ENCODE measurements at places on chromosomes 4 and X.

GRCh38 chr4:44927399-44928380, 201.3 kb upstream of the GNPDA2 start:
- no peak for DNase-seq

GRCh38 chr4:83178029-83178428, 63.5 kb upstream of the PLAC8 start:
- DNase-seq, result no peak

- no peak for DNase-seq
Measured at GRCh38 chr4:25308761-25309160, 3.8 kb upstream of the ZCCHC4 start.

GRCh38 chr4:150827226-150827625, 187.9 kb downstream of the LRBA start:
- no peak for DNase-seq

GRCh38 chrX:10930151-10930550, 181.0 kb upstream of the HCCS start:
- no peak for DNase-seq

GRCh38 chr4:15681067-15681371, 608 bp upstream of the FAM200B start:
- no peak for DNase-seq

DNA sequence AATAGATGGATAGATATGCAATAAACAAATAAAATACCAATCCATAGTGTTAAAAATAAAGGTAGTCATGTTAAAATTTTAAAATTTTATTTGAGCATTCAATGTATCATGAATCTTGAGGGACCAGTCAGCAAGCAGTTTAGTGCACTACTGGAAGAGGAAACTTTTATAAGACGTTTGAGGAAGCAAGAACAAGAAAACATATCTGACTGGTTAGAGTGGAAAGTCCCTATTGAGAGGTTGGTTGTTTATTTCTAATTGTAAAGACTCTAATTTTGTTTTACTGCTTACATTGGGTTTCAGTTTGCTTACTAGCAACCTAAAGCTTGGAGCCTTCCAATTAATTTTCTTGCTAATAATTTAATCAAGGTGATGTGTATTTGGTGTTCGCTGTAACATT, 786.2 kb downstream of the RAB28 start:
- no peak for DNase-seq

GRCh38 chr4:122873821-122874593, 47.4 kb downstream of the FGF2 start:
- DNase-seq, result no peak

- no peak for DNase-seq
Measured at GRCh38 chrX:1778817-1779216, 164.0 kb downstream of the ASMT start.

GRCh38 chrX:132474544-132475248, 14.1 kb downstream of the MBNL3 start:
- no peak for DNase-seq

- DNase-seq, result no peak
Measured at GRCh38 chr4:186693159-186693815, 30.4 kb downstream of the FAT1 start.

GRCh38 chr4:172344308-172344938, 531.2 kb downstream of the GALNTL6 start:
- DNase-seq, result no peak

- no peak for DNase-seq
Measured at GRCh38 chrX:64894454-64895038, 81.7 kb downstream of the ZC4H2 start.

DNA sequence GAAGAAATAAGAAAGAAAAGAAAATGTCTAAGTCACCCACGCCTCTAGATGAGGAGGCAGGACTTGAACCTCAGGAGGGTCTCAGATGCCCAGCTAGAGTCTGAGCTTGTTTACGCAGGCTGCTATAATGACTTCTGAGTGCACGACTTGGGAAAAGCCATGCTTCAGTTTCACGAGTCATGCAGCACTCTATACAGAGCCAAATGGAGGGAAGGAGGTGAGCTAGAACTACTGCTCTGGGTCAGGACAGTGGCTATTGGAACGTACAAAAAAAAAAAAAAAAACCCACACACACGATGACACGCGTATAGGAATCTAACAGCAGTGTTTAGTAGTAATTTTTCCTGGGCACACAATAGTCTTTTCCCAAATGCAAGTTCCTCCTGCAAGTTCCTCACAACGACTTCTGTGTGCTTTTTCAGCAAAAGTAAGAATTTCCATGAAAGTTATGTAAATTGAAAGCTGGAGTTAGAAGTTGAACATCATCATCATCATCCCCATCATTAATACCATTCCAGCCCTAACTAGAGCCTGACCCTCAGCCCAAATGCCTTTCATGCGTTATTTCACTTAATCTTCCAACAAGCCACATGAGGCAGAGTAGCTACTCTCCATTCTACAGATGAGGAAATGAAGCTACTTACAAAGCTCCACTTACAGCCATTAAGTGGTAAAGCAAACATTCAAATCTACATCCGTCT, 36.6 kb downstream of the IRF2 start:
- DNase-seq, result no peak

GRCh38 chr4:54843106-54843505, 185.3 kb downstream of the KIT start:
- DNase-seq, result no peak

DNA sequence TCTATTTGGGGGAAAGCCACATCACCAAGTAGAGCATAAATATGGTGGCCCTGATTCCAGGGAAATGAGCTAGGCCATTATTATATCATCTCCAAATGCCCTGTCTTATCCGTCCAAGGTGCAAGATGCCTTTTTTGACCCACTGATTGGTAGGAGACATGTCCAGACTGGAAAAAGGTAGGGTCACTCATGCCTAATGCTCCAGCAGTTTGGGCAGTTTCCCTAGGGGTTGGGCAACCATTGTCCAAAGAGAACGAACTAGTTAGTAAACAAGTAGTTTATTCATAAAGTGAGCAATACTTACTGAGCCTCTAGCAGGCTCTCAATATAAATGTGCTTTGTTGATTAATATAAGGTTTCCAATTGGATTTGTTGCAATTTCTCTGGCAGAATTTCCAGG, 6.2 kb downstream of the FHDC1 start:
- no peak for DNase-seq

DNA sequence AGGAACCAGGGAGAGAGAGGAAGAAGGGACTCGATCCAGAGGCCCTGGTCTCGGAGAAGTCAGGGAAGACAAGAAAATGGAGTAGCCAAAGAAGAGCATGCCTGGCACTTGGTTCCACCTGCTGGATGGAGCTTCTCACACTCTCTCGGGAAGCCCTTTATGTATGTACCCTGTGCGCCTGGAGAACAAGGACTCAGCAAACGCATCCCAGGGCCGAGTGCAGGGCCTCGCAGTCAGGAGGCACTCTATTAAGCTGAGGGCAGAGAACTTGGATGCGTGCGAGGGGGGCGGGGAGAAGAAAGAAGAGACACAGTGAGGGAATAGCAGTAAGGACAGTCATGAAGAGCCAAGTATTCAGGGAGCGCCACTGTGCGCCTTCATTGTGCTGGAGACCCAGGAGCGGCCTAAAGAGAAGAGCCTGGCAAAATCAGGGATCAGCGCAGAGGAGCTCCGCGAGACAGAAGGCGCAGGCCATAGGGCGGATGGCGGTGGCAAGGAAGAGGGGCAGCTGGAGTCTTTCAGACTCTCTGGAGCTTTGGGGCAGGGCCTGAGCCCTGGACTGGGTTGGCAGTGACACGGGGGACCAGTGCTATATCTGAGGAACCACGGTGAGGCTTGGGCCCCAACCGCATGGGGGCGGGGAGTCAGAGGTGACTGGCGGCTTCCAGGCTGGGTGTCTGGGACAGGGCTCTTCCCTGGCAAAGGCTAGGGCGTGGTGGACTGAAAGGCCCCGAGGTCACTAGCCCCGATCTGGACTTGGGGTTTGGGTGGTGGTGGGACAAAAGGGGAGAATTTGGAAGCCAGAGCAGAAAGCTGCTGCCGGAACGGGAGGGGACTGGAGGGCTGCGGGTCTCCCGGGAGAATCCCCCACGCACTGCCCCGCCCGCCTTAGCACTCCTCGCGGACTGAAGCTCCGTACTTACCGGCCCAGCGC, 1.9 kb upstream of the SEPTIN6 start:
- DNase-seq, result no peak

DNA sequence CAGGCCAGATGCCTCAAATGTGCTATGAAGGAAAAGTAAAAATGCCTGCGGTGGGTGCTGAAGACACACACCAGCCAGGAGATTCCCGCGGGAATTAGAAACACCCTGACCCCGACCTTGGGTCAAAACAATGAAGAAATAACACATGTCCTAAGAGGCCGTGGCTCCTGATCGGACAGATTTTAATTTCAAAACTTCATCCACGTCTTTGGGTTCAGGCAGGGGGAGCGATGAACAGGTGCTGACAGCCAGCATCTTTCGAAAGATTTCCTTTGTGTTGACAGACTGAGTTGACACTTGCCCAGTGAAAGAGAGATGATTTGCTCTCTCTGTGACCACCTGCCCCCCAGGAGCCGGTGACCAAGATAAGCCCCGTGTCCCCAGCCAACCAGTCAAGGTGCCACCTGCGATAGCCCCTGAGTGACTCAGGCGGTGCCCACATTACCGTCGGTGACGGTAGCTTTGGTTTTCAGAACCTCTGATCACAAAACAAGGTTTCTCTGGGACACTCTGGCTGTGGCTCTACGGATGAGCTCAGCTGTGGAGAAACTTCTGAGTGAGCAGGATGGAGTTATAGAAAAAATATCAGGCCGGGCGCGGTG, 11.0 kb upstream of the IL3RA start:
- DNase-seq, result no peak

- DNase-seq, result no peak
Measured at GRCh38 chrX:107675823-107676555, 47.7 kb downstream of the PRPS1 start.

DNA sequence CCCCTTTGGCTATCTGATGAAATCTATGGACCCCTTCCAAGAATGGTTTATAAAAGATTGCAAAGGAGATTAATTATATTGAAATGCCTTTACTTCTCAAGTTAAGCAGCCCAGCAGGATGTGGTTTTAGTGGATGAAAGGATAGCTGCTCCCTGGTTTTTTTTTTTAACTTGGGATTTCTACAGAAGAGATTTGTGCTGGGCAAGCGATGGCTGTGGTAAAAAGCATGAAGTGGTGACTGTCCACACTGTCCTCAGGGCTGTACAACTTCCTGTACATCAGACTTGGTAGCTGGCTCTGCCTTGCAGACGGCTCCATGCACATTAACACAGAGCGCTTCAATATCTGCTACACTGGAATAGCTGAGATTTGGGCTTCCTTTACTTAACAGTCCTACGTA, 321.7 kb downstream of the DHX15 start:
- DNase-seq, result no peak

GRCh38 chr4:154082760-154083535, 294.1 kb upstream of the SFRP2 start:
- DNase-seq, result no peak

DNA sequence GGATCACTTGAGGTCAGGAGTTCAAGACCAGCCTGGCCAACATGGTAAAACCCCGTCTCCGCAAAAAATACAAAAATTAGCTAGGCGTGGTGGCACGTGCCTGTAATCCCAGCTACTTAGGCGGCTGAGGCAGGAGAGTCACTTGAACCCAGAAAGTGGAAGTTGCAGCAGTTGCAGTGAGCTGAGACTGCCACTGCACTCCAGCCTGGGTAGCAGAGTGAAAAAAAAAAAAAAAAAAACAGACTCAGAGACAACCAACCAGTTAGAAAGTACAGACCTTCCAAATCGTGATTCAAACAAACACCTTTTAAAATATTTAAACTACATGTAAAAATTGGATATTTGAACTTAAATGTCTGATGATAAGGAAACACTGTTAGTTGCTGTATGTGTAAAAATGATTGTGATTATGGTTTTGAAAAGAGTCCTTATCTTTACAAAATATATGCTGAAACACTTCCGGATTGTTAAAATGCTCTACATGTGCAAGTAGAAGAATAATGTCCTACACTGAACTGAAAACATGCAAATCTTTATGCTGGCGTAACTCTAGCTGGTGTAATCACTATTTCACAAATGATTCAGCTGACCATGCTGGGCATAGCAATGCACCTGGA, 37.8 kb downstream of the SH3KBP1 start:
- DNase-seq, result no peak

- no peak for DNase-seq
Measured at GRCh38 chr4:71453531-71453930, 114.7 kb downstream of the SLC4A4 start.

DNA sequence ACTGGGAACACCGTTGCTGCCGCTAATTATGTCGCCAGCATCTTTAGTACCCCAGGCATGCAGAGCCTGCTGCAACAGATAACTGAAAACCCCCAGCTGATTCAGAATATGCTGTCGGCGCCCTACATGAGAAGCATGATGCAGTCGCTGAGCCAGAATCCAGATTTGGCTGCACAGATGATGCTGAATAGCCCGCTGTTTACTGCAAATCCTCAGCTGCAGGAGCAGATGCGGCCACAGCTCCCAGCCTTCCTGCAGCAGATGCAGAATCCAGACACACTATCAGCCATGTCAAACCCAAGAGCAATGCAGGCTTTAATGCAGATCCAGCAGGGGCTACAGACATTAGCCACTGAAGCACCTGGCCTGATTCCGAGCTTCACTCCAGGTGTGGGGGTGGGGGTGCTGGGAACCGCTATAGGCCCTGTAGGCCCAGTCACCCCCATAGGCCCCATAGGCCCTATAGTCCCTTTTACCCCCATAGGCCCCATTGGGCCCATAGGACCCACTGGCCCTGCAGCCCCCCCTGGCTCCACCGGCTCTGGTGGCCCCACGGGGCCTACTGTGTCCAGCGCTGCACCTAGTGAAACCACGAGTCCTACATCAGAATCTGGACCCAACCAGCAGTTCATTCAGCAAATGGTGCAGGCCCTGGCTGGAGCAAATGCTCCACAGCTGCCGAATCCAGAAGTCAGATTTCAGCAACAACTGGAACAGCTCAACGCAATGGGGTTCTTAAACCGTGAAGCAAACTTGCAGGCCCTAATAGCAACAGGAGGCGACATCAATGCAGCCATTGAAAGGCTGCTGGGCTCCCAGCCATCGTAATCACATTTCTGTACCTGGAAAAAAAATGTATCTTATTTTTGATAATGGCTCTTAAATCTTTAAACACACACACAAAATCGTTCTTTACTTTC, 1.8 kb downstream of the UBQLN2 start:
- DNase-seq, result no peak

- no peak for DNase-seq
Measured at GRCh38 chr4:113052379-113052951, 3.0 kb downstream of the ANK2 start.

GRCh38 chrX:150199803-150200202, 163.3 kb upstream of the MAMLD1 start:
- no peak for DNase-seq

- DNase-seq, result no peak
Measured at GRCh38 chr4:26255989-26256388, 64.8 kb upstream of the RBPJ start.

DNA sequence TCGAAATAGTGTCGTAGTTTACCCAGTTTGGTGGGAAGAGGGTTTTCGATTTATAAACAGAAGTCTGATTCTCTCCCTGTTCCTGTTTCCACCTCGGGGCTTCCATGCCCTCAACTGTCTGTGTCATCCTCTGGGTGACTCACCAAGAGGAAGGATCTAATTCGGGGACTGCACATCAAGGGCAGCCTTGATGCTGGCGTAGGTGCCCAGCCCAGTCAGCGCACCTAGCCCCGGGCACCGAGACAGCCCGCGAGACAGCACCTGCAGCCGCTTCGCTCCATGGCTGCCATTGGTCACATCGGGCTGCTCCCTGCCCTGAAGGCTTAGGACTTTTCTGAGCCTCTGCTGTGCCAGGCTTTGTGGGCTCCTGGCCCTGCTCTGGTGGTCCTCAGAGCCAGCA, 7.7 kb downstream of the ABCD1 start:
- DNase-seq, result no peak

- DNase-seq, result no peak
Measured at GRCh38 chrX:102129473-102129872, 4.0 kb downstream of the TCEAL2 start.

GRCh38 chr4:150098214-150098613, 20.0 kb downstream of the DCLK2 start:
- no peak for DNase-seq

Data from activated gamma-delta T cell treated with anti-CD3 and anti-CD28 coated beads, Interleukin-2, amount 50 U/mL, for 16 hours (primary cell).